Progenitor cell of endocrine pancreas (in vitro differentiated cells): ENCODE measurements at places on chromosomes 7 and 10.

DNA sequence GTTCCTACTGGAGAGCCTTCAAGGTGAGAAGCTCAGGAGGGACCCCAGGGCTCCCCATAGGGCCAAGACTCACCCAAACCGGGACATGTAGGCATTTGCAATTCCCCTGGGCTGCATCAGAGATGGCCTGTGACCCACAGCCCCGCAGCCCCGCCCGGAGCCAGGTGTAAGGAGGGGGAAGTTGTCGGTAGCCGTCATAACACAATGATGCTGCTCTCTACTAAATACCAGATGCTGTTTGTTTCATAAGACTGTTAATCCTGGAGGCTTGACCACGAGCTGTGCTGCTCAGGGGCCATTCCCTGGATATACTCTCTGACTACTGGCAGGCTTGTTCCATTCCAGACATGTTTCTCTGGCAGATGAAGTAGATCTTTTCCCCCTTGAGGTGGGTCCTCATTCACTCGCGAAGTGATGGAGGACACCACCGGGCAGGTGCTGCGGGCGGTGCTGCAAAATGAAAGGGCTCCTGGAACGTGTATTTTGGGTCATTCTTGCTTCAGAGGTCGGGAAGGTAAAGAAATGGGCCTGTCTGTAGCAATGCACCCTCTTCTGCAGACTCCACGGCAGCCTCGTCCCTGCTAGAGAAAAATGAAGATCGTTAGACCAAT, 61.1 kb downstream of the MKI67 start:
- DNase-seq: no peak

GRCh38 chr7:16078076-16078952, 343.0 kb downstream of the CRPPA start:
- no peak for DNase-seq

GRCh38 chr7:37399876-37400421, 48.7 kb downstream of the ELMO1 start:
- no peak for DNase-seq

GRCh38 chr10:117761695-117762094, 219.1 kb downstream of the EMX2 start:
- no peak for DNase-seq

DNA sequence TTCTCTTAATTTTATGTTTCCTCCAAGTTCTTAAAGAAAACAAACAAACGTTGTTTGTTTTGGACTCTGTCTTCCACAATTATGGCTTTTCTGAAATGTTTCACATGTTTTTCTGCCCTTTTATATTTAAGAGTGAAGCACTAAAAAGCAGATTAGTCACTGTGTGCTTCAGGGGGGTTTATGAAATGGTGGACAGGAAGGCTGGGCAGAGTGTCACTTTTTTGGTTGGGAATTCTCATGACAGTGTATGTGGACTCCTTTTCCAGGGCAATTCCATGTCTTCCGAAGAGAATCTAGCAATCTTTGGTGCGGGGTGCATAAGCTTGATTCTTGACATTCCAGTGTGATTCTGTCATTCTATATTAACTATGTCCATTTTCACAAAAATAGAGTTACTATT, 669.4 kb downstream of the PARD3 start:
- no peak for DNase-seq

GRCh38 chr7:114507381-114507780, 92.8 kb downstream of the FOXP2 start:
- DNase-seq: no peak

DNA sequence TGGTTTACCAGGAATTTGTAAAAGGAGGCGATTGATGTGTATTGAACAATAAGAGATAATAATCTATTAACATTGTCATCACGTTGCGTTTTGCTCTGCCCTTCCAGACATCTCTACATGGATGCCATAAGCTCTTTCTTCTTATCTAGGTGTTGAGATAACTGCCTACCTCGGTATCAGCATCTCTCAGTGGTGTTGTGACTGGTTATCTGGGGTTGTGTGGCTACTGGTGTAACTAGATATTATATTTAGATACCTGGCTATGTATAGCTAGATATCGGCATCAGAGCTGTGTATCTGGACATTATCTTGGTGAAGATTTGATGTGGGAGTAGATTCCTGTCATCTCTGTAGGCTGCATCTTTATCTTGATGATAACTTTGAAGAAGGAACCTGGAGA, 17.2 kb downstream of the GATA3 start:
- DNase-seq: no peak

DNA sequence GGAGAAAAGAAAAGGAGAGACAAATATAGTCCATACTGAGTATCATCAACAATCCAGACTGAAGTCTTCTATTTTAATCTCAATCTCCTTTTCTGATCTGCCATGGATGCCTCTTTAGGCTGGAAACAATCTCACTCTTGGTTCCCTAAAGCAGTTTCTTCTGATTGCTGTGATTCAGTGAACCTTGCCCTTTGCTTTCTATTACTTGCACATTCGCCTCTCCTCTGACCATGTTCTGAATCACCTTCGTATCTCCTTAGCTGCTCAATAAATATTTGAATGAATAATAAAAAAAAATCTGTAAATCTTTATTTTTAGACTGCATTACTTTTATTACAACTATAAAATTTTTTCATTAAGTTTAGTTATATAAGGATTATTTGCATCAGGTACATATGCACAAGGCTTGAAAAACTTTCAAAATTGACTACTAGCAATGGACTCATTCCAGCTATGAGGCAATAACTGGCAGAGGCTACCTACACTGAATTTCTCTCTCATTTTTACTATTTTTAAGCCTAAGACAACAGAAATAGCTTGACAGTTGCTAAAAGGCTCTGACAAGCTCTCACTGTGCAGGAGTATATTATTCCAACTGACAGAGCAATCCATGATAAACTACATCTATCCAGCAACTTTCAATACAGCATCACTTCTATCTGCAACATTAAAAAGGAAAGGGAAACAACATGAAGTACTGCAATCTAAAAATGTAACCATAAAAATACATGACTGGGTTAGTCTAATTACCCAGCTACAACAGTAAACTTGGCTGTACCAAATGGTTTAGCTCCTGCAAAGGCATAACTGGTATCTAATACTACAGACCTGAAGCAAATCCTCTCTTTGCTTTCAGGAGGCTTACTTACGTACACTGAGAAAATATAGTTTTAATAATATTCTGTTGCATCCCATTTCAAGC, 25.6 kb downstream of the TM9SF3 start:
- no peak for DNase-seq

DNA sequence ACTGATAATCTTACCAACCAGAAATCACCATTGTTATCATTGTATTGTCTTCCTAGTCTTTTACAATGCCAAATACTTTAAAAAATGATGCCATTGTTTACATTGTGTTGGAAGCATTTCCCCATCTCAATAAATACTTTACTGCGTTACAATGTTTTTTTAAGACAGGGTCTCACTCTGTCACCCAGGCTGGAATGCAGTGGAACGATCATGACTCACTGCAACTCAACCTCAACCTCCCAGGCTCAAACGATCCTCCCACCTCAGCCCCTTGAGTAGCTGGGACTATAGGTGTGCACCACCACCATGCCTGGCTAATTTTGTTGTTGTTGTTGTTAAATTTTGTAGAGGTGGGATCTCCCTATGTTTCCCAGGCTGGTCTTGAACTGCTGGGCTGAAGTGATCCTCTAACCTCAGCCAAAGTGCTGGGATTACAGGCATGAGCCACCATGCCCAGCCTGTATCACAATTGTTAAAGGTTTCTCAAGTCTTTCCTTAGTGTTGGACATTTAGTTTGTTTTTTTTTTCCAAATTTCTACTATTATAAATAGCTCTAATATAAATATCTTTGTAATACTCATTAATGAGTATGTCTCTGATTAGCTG, 13.5 kb downstream of the LRMDA start:
- DNase-seq: no peak

DNA sequence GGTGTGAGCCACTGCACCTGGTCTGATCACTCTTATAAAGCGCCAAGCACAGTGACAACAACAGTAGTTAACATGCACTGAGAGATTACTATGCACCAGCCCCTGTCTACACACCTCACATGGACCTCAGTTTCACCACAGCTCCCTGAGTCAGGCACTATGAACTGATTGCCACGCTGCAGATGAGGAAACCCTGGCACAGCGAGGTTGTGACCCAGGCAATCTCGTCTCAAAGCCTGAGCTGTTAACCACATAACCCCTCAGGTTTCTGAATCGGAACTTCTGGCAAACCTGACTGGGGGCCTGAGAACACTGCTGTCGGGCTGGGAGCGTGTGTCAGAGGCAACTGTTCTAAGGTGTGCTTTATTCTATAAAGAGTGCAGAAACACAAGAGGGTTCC, 150.8 kb downstream of the RNF216 start:
- DNase-seq: no peak

- DNase-seq: peak; percentile 62
Measured at GRCh38 chr7:155466814-155467733, 9.1 kb downstream of the EN2 start.

- no peak for DNase-seq
Measured at GRCh38 chr10:5543623-5544022, 18.9 kb downstream of the CALML3 start.

GRCh38 chr10:61000769-61001730, 57.1 kb upstream of the RHOBTB1 start:
- DNase-seq: peak; percentile 37

DNA sequence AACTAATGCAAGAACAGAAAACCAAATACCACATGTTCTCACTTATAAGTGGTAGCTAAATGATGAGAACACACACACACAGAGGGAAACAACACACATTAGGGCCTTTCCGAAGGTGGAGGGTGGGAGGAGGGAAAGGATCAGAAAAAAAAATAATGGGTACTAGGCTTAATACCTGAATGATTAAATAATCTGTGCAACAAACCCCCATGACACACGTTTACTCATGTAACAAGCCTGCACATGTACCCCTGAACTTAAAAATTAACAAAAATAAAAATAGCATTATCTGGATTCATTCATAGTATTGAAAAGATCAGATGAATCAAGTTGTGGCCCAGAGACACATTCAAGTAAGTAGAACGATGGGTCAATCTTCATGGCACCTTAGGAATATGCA, 159.5 kb upstream of the POT1 start:
- no peak for DNase-seq

GRCh38 chr10:93384006-93384405, 98.1 kb downstream of the MYOF start:
- no peak for DNase-seq
